Kidney tubule cell (primary cell): ENCODE measurements at places on chromosomes 5 and 9.

DNA sequence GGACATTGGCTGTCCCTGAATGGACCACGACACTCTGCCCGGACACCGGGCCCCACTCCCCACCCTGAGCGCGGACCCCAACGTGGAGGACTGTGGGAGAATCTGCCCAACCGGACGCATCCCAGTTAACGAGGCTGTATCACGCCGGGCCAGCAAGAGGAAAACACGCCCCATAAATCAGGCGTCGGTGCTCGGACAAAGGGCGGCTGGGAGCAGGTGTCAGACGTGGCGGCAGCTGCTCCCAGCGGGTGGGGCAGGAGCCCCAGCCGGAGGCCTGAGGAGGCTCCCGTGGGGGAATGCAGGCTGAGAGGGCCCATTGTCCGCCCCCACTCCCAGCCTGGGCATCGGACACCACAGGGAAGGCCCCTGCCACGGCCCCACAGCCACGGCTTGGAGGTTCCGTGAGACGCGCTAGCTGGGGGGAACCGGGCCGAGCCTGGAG is 19.2 kb downstream of the NOTCH1 start:
- DNase-seq, result no peak

DNA sequence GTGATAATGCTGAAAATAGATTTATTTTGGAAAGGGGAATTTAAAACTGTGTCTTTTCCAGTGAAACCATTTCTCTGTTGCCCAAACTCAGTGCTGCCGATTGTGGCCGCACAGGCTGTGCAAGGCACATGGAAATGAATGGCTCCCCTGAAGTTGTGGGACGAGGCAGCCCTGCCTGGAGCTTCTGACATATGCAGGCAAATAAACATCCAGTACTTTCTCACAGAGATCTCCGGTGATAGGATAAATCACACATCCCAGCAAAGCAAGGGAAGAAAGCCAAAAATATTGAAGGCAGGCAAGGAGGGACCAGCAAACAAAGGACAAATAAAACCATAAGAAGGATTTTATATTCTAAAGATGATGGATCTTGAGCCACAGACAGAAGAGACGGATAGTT is 464.5 kb downstream of the MTRR start:
- no peak for DNase-seq

- no peak for DNase-seq
Observed at GRCh38 chr5:43674536-43674935, 71.6 kb downstream of the NNT start.

GRCh38 chr5:124979251-124979650 is 232.8 kb upstream of the ZNF608 start:
- peak; percentile 51 for DNase-seq

GRCh38 chr9:93301911-93302541 is 118.1 kb downstream of the WNK2 start:
- no peak for DNase-seq

DNA sequence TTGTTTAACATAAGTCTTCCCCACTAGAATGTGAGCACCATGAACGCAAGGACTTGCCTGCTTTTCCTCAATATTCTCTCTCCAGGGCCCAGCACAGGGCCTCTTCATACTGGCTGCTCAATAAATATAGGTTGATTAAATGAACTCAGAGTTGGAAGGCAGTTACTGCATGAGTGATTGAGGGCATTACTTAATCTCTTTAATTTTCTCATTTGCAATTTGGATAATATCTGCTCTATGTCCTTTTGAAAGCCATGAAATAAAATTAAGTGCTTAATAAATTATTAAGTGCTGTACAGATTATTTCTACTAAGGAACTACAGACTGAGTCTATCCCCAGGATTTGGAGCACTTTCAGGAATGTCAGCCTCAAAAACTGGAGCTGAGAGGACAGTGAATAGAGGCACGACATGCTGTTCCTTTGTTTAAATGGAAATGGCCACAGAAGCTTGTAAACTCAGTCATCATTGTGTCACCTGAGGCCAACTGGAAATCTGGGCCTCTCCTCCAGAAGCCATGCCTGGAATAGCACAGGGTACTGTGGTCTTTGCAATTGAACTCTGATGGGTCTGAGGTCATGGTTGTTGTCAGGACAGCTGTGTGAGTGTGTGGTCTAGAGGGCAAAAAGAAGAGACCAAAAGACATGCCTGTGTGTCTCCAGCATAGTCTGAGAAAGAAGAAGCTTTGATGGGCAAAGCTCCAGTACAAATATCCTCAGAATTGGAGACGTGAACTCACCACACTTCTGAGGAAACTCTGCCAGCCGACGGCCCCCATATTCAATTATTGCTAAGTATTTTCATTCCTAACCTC is 86.1 kb downstream of the SH3TC2 start:
- DNase-seq, result peak; percentile 85

DNA sequence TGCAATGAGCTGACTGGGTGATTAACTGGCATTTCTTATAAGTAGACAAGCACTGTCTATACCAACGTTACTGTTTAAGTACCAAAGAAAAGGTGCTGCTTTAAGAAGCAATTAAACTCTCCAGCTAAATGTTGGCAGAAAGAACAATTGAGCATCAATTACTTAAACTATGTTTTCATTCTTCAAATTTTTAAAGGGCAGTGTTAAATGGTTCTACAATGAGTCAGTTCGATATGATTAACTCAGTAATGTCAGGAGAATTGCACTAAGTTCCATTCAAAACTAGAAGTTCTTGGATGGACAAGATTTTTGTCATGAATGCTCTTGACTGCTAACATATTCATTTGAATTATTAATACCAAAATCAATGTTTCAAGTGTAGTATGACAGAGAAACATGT is 593.7 kb downstream of the DNAH5 start:
- DNase-seq, result peak; percentile 39

GRCh38 chr9:101601904-101602765 is 7.4 kb upstream of the PPP3R2 start:
- peak; percentile 53 for DNase-seq

- DNase-seq, result peak; percentile 15
Observed at GRCh38 chr5:96616801-96617200, 45.4 kb upstream of the CAST start.

DNA sequence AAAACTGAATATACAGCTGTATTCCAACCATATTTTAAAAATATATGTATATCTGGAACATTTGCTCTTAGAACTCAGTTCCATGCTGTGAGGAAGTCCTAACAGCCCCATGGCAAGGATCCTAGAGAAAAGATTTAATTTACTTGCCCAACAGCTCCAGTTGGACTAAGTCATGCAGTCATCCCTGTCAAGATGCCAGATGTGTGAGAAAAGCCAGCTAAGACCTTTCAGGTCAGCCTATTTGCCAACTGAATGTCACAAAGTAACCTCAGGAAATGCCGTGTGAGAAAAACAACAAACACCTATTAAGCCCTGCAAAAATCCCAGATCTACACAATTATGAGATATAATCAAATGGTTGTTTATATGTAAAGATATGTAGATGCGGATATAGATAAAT is 416.3 kb downstream of the NR2F1-AS1 start:
- DNase-seq, result peak; percentile 72

GRCh38 chr9:92508018-92508820 is 25.9 kb upstream of the ASPN start:
- DNase-seq, result no peak

DNA sequence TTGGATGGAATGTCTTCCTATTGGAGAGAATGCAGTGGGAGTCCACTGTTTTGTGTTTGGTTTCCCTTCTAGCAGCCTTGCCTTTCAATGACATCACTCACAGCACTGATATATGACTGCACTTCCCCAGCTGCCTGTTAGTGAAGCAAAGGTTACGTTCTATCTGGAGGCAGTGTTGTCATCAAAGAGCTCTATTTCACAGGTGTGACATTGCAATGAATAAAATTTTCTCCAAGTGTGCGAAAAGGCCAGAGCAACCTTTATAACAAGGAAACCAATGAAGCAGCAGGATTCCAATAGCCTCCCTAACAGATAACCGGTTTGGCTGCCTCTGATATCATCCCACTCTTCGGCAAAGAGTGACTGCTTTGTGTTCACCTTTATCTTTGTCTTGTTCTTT is 523.5 kb upstream of the ZNF608 start:
- DNase-seq, result no peak

GRCh38 chr5:172902497-172903472 is 56.4 kb upstream of the RPL26L1 start:
- DNase-seq, result peak; percentile 97

- no peak for DNase-seq
Observed at GRCh38 chr9:127018935-127019334, 103.5 kb downstream of the ANGPTL2 start.

- DNase-seq, result peak; percentile 78
Observed at GRCh38 chr5:176535101-176535663, 2.0 kb downstream of the RNF44 start.

GRCh38 chr5:69467442-69468225 is 25.0 kb upstream of the OCLN start:
- DNase-seq, result no peak

GRCh38 chr5:172567843-172568242 is 73.2 kb upstream of the NEURL1B start:
- DNase-seq, result no peak

DNA sequence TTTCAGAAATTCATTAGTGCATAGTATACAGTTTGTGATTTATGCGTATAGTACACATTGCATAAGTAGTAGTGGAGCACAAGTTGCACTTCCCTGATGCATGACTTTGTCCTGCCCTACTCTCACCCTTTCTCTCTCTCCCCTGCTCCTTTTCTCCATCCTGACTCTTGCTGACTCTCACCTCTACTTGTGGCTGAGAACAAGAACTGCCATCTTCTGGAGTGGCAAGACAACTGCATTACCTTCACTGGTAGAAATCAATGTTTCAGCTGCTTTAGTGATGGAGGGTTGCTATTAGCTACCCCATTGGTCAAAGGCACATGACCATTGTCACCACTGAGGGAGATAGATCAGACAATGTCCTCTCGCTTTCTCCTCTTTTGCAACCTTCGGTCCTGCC is 26.9 kb downstream of the SPEF2 start:
- no peak for DNase-seq

DNA sequence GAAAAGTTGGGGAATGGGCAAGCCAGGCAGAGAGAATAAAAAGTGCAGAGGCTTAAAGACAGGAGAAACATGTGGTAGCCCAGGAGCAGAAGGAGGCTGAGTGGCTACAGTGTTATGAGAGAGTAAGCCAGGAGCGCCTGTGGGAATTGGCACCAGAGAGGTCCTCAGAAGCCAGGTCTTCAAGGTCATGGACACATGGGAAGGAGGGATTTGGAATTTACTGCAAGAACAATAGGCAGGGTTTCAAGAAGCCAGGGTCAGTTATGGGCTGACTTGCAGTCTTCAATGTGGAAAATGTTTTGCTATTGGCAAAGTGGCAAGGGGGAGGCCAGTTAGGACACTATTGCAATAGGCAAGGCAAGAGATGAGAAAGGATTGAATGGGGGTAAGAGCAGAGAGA is 29.3 kb downstream of the ERAP1 start:
- DNase-seq, result no peak

GRCh38 chr5:151094030-151094851 is 13.4 kb upstream of the TNIP1 start:
- DNase-seq, result peak; percentile 94

DNA sequence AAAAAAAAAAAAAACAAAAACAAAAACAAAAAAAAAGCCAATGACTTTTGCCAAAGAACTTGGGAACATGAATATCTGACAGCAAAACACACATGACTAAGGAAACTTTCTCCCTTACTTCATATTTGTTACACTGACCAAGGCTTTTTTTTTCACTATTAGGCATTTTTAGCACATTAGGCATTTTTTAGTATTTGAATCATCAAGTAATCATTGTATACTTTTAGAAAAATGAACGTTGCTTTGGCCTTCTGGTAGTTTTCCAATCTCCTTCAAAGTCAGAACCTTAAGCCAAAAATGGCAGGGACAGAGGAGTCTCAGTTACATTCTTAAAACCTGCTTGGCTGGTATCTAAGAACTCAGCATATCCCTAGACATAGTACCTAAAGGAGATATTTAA is 19.3 kb downstream of the NREP start:
- DNase-seq, result no peak

GRCh38 chr5:26060212-26060611 is 978.2 kb downstream of the CDH9 start:
- DNase-seq, result no peak

DNA sequence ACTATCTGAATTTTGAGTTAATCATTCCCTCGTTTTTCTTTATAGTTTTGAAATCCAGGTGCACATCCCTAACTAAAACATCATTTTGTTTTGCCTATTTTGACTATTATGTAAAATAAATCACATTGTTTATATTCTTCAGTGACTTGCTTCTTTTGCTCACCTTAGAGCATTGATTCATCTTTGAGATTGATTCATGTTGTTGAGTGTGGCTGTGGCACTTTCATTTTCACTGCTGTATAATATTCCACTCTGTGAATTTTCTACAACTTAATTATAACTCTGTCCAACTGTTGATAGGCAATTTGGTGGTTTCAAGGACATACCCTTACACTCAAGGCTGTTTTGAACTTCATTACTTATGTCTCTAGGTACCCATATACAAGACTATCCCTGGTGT is 12.5 kb downstream of the NKX2-5 start:
- no peak for DNase-seq

DNA sequence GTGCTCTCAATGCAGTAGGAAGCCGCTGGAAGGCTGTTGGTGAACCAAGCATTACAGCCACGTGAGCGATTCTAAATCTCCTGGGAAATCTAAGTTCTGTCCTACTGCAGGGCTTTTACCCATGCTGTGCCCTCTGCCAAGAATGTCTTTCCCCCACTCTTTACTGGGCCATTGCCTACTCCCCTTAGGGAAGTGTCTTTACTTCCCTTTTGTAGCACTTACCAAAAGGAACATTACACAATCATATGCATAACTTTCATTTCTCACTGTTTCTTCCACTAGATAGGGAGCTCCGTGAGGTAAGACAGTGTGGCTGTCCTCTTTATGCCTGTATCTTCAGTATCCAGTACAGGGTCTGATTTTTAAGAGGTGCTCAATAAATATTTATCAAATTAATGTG is 241.7 kb upstream of the NR4A3 start:
- DNase-seq, result no peak

DNA sequence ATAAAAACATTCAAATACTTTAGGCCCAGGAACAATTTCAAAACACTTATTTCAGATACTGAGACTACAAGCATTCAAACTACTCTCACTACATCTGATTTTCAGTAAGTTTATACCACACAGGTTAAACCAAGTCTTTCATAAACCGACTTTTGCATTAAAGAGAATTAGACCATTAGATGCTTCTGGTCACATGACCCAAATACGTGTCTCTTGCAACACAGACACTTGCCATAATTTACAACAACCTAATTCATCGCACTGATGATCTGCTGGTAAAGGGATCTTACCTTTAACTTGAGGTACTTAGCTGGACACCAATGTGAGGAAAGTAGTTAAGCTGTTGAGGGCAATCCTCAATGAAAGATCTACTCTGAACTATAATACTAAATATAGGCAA is 3.2 kb downstream of the HNRNPH1 start:
- DNase-seq, result no peak

- peak; percentile 85 for DNase-seq
Observed at GRCh38 chr5:39373791-39374190, 9.5 kb upstream of the C9 start.
